Smooth muscle cell of the pulmonary artery (primary cell): ENCODE measurements at places on chromosomes 2 and 18. TPM values are rescaled to one million over a fixed set of nuclear protein-coding genes. Genes with fewer than 3 reads are reported as not detected.

M1AP gene
- total RNA-seq, result 0.23 and 0.26 TPM in 2 replicates

TGOLN2 gene
- total RNA-seq, result 201 and 256 TPM in 2 replicates

LAMA3 gene
- total RNA-seq, result 3.8 and 8.3 TPM in 2 replicates

HTR2B gene
- 23.9 and 37.3 TPM in 2 replicates for total RNA-seq

SCYGR7 gene
- total RNA-seq, result not detected in 2 replicates

RESP18 gene
- not detected in 2 replicates for total RNA-seq

TPGS2 gene
- total RNA-seq, result 124 and 143 TPM in 2 replicates

ZNF804A gene
- 0.20 and 1.4 TPM in 2 replicates for total RNA-seq

TEX44 gene
- total RNA-seq, result not detected in 2 replicates

PID1 gene
- 35.6 and 48.6 TPM in 2 replicates for total RNA-seq

GALR1 gene
- total RNA-seq, result not detected in 2 replicates

SCYGR4 gene
- not detected in 2 replicates for total RNA-seq

DRC1 gene
- total RNA-seq, result 0.07 TPM in 1 of 2 replicates, not detected in the other

PLGLB1 gene
- 0.33 and 0.40 TPM in 2 replicates for total RNA-seq

IL36RN gene
- not detected in 2 replicates for total RNA-seq

RIT2 gene
- not detected in 2 replicates for total RNA-seq

COL3A1 gene
- total RNA-seq, result 3,551 and 6,679 TPM in 2 replicates

MEIS1 gene
- total RNA-seq, result 23.6 and 55.8 TPM in 2 replicates

SERPINB11 gene
- total RNA-seq, result not detected in 2 replicates

ZBTB7C gene
- total RNA-seq, result 0.46 TPM in 1 of 2 replicates, not detected in the other

SERPINE2 gene
- total RNA-seq, result 1,946 and 2,691 TPM in 2 replicates

SLC9A2 gene
- total RNA-seq, result not detected in 2 replicates
